Dorsolateral prefrontal cortex (tissue), 122 donors: ENCODE measurements at places on chromosomes 12 and 14.
A peak's percentile ranks its signal among the peaks of the same experiment; 100 is the strongest.

GRCh38 chr14:64158608-64159007 is 135.6 kb downstream of the ESR2 start:
- no peak for DNase-seq

- no peak for DNase-seq
Measured at GRCh38 chr14:71341156-71341555, 433.9 kb downstream of the PCNX1 start.

GRCh38 chr14:69535230-69535848 is 39.3 kb downstream of the CCDC177 start:
- DNase-seq = peak; percentile 69

DNA sequence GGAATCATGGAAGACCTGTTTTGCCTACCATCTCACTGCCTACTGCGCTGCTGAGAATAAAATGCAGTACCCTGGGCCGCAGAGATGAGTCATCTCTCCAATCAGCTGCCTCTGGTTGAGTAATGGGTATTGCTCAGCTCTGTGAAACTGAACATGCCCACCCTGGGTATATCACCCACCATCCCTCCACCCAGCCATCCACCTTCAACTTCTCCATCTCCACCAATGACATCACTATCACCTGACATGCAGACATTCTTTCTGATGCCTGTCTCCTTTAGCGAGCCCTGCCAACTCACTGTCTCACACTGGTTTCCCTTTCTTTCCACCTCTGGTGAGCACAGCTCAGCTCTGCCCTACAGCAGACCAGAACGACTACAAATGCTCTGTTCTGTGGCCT is 33.6 kb downstream of the E2F7 start:
- peak; percentile 59 for DNase-seq

DNA sequence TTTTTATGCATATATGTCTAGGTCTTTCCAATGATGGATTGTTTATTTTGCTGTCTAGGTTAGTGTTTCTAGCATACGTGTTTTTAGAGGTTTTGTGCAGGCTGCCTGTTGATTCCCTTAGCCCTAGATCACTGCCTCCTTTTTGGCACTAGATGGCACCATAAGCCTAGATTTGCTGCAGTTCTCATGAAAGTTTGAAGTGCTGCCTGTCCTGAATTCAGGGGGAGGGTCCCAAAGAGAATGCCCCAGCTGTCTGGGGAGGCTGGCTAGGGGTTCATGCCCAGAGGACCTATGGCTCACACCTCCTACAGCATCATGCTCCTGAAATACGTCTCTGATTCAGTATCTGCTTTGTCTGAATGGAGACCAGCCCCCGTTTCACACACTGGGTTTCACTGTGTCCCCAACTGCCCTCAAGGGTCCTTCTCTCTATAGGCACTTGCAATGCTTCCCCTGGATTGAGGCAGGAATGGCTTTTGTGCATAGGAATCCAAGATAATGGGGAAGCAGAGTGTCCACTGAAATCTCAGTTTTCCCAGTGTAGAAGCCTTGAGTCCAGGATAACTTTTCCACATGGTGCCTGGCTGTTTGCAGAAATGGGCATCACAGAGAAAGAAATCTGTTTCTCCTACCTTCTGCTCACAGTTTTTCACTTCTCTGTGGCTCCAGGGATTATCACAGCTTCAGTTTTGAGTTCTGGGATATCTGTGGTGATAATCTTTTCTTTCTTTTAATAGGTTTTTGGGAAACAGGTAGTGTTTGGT is 14.2 kb upstream of the TXNRD1 start:
- DNase-seq = no peak

- no peak for DNase-seq
Measured at GRCh38 chr12:51357374-51358047, 11.0 kb upstream of the CELA1 start.

DNA sequence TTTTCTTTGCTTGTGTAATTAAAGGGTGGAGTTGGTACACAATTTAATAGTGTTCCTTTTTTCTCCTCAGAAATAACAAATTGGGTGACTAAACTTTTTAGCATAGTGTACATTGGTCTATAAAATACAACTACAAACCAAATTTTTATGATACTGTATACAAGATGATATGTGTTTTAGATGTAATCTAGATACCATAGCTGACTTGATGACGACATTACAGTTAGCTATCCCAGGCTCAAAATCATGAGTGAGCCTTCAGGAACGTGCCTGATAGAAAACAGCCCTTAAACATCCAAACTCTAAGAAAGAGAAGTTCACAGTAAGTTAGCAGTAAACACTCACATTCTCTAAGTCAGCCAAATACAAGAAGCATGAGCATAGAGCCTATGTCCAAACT is 99.0 kb upstream of the SSTR1 start:
- no peak for DNase-seq

GRCh38 chr14:97179573-97179972 is 382.4 kb downstream of the VRK1 start:
- no peak for DNase-seq

- DNase-seq = no peak
Measured at GRCh38 chr14:40229676-40230075, 797.4 kb upstream of the FBXO33 start.

GRCh38 chr12:92062539-92063493 is 82.8 kb downstream of the BTG1 start:
- DNase-seq = no peak

- no peak for DNase-seq
Measured at GRCh38 chr14:69357544-69358200, 40.4 kb downstream of the ERH start.

- DNase-seq = no peak
Measured at GRCh38 chr12:18141048-18141982, 51.3 kb upstream of the RERGL start.
